CD4-positive, alpha-beta T cell treated with Interleukin-6 at 100 ng/mL for 8 hours (primary cell): ENCODE measurements at places on chromosomes 5 and 9.
A peak's percentile ranks its signal among the peaks of the same experiment; 100 is the strongest.

- no peak for DNase-seq
These were observed 7.6 kb downstream of the BARX1 start for GRCh38 chr9:93947409-93948070.

DNA sequence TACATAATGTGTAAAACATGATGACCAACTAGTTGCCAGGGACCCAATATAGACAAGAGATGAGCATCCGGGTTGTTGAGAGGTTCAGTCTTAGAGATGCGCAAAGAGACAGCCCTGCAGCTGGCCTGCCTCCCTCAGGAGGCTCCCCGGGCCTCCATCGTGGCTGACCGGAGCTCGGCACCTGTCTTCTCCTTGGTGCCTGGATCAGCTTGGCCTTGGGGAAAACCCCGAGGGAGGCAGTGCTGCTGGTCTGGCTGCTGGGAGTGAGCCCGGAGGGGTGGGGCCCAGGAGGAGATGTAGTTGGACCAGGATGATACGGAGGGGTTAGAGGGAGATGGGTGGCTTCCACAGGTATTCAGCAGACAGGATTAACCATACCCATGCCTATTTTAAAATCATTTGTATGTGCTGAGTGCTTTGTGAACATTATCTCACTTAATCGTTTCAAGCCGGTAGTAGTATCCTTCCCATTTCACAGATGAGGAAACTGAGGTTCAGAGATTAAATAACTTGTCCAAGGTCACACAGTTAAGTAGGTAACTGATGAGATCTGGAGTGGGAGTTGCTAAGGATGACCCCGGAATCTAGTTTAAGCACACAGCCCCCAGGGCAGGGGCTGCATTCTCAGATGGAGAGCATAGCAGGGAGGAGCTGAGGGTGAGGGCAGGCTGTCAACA is 173.8 kb downstream of the COL23A1 start:
- DNase-seq = no peak

- DNase-seq = no peak
These were observed 319.0 kb upstream of the CDH6 start for GRCh38 chr5:30874241-30875034.

DNA sequence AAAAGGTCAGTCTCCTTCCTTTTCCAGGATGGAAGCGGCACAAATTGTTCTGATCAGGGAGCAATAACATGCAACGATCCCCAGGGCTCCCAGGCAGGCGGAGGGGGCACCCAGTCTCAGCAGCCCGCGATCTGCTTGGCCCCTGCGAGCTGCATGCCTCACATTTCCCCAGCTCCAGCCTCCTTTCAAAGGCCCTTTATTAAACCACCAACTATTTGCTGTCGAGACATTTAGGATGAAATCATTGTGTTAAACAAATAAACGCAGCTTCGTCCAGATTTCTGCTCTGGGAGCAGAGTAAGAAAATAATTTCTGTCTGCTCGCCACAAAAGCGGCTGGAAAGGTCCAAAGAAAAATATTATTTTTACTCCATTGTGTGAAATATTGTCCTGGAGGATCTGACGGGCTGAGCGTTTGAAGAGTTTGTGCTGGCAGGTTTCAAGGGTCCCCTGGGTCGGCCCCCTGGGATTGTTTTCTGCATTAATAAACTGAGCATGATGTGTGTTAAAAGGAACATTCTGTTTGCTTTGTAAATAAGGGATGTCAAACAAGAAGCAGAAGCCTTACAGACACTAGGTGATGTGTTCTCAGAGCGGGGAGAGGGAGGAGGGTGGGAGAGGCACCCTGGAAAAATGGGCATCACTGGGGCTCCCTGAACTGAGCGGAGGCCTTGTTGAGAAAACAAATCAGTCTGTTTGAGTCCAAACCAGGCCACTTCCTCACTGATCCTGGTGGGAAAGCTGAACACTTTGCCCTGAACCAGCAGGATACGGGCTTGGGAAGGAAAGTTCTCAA is 110.1 kb downstream of the FOXD1 start:
- DNase-seq = no peak

DNA sequence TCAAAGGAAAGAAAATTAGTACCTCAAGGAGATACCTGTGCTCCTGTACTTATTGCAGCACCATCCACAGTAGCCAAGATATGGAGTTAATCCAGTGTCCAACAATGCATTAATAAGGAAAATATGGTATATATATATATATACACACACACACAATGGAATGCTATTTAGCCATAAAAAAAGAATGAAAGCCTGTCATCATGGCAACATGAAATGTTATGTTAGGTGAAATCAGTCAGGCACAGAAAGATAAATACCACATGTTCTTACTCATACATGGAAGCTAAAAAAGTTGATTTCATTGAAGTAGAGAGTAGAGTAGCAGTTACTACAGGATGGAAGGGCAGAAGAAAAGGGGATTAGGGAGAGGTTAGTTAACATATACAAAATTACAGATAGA is 601.5 kb downstream of the ANXA1 start:
- no peak for DNase-seq

- no peak for DNase-seq
These were observed 114.0 kb upstream of the ALDH1B1 start for GRCh38 chr9:38278457-38278856.

- DNase-seq = no peak
These were observed 150.0 kb downstream of the COL23A1 start for GRCh38 chr5:178440181-178440580.

DNA sequence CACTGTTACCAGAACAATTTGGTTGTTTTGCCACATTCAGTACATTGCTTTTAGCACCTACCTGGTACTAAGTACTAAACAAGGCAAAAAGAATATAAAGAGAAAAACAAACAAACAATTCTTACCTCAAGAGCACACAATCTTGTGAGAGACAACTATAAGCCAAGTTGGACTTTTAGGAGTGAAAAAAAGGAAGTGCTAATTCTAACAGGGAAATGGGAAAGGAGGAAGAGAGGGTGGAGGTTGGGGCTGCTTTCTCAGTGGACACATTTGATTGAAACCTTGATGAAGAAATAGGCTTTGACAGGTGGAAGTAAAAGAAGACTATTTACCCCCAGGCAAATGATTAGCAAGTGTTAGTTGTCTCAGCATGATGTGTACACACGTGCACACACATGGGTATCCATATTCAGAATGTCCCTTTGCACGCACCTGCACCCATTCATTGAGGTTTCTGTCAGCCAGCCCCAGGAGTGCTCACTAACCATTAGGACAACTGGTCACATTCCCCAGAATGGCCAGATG is 302.6 kb downstream of the ACTL7B start:
- no peak for DNase-seq

DNA sequence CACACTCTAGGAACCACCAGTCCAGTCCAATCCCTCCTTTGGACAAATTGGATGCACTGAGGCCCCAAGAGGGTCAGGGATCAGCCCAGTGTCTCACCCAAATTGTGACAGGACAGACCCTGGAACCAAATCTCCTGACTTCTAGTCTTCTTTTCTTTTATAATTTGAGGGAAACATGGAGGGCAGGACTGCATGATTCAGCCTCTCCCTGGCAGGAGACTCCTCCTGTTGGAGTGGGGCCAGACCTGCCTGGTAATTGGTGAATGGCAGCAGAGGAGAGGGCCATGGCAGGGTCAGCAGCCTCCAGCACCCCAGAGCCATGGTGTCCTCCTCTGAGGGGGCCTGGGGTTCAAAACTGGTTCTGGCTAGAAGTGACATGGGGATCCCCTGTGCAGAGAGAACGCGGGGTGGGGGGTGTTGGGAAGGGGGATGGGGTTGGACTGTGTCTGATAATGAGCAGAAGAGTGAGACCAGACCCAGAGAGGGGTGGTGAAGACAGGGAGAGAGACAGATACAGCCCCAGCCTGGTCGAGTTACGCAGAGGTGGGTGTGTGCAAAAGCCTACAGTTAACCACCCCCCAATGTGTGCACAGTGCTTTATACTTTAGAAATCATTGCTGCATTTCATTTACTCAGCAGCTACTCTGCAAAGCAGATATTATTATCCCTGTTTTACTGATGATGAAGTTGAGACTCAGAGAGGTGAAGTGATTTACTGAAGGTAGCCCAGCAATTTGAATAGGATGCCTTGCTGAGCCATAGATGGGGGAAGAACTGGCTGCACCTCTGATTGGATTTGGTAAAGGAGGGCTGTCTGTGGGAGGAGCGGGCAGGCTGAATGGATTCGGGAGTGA is 3.8 kb upstream of the SYNPO start:
- DNase-seq = no peak

DNA sequence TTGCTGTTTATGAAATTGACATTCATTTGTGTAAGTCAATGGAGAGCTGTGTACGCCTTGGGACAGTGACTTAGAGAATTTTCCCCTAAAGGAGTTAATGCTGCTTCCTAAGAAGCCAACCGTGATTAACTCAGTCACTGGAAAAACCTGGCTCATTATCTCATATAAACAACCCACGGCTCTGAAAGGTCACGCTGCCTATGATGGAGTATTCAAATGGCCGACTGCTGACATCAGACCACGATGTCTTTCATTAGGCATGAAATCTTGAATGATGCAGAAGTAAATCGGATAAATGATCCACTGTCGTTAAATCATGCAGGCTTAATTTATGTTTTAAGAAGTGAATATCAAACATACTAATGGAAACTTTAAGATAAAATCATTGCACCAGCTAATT is 603.7 kb downstream of the RAB3C start:
- DNase-seq = no peak

DNA sequence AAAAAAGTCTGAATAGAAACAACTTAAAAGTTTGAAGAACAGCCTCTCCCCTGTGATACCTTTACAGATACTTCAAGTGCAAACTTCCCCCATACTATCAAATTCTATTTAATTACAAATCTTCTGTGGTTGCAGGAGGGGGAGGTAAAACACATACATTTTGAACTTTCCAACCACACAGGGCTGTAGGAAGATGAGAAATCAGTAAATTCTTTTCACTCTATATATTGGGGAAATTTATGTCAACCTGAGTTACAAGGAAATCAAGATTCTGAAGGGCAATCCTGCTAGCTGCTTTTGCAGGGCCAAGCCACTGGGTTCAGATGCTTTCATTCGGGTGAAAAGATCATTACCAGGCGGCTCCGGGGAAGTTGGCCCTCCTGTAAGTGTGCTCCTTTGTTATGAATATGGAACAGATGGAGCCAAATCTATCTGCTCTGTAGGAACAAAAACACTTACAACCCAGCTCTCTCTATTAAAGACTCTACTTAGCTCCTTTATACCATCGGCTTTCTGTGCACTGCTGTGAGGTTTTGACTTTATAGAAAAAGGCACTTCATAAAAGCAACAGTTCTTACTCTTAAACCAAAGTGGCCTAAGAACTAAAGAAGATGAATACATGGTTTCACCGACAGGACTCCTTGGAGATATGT is 269.1 kb downstream of the EFNA5 start:
- DNase-seq = no peak

- DNase-seq = no peak
These were observed 73.1 kb downstream of the NDFIP1 start for GRCh38 chr5:142181547-142182163.

DNA sequence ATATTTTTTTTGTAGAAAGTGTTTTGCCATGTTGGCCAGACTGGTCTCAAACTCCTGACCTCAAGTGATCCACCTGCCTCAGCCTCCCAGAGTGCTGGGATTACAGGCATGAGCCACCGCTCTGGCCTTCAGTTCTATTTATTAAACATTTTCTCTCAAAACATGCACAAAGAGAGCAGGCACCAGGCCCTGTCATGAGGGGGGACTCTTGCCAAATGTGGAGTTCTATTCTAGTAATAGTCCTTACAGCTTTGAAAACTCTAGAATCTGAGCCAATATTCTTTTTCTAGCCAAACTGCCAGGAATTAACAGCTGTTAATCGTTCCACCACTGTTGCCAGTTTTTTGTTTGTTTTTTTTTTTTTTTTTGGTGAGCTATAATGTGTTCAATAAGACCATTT is 124.6 kb downstream of the TARS1 start:
- no peak for DNase-seq

- no peak for DNase-seq
These were observed 19.5 kb upstream of the IRF1 start for GRCh38 chr5:132510076-132510475.

DNA sequence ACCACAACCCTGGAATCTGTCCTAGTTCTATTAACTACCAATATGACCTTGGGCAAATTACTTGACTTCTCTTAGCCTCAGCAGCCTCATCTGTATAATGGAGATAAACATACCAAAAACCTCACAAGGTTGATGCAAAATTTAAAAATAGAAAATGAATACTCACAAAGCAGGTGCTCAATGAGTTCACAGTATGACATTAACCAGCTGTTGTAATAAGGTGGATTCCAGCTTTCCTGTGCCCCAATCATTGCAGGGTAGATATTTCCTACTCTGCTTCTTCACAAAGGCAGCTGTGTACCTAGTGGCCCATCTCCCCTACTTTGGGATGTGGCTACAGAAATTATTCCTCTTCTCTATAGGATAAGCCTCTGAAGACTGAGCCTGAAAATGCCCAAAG is 8.8 kb downstream of the HTR4 start:
- no peak for DNase-seq

DNA sequence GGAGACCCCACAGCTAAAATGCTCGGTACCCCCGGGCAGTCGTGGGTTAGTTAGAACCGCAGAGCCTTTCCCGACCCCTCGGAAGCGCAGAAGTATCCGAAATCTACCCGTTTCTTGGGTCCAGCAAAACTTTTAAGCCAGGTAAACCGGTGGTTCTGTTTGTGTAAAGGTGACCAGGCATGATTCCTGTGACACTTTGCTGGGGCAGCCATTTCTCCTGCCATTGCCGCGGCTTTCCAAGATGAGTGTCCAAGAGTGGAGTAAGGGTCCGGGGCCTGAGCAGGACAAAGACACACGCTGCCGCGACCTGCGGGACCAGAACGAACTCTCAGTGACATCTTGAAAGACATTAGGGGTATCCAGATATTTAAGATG is 655 bp downstream of the MARVELD2 start:
- DNase-seq = no peak

DNA sequence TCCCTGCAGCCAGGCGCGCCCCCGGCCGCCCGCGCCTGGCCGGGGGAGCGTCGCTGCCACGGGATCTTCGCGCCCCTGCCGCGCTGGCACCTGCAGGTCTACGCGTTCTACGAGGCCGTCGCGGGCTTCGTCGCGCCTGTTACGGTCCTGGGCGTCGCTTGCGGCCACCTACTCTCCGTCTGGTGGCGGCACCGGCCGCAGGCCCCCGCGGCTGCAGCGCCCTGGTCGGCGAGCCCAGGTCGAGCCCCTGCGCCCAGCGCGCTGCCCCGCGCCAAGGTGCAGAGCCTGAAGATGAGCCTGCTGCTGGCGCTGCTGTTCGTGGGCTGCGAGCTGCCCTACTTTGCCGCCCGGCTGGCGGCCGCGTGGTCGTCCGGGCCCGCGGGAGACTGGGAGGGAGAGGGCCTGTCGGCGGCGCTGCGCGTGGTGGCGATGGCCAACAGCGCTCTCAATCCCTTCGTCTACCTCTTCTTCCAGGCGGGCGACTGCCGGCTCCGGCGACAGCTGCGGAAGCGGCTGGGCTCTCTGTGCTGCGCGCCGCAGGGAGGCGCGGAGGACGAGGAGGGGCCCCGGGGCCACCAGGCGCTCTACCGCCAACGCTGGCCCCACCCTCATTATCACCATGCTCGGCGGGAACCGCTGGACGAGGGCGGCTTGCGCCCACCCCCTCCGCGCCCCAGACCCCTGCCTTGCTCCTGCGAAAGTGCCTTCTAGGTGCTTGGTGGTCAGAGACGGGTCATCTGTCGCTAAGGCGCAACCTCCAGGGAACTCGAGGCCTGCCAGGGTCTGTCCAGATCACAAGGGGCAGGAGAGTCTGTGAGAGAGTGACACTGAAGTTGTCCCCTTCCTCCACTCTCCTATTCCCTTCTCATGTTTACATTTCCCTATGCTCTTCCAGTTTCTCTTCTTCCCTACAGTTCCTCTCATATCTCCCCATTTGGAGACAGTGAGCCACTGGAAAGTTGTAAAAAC is 1.3 kb downstream of the GPR150 start:
- DNase-seq = peak; percentile 34

GRCh38 chr5:74240783-74241750 is 399.5 kb downstream of the ENC1 start:
- DNase-seq = no peak
